AG09309 (cell line): ENCODE measurements at places on chromosomes 7 and 10.
A peak's percentile ranks its signal among the peaks of the same experiment; 100 is the strongest.

GRCh38 chr10:93746844-93747284 is 10.9 kb upstream of the LGI1 start:
- peak; percentile 86 for DNase-seq

DNA sequence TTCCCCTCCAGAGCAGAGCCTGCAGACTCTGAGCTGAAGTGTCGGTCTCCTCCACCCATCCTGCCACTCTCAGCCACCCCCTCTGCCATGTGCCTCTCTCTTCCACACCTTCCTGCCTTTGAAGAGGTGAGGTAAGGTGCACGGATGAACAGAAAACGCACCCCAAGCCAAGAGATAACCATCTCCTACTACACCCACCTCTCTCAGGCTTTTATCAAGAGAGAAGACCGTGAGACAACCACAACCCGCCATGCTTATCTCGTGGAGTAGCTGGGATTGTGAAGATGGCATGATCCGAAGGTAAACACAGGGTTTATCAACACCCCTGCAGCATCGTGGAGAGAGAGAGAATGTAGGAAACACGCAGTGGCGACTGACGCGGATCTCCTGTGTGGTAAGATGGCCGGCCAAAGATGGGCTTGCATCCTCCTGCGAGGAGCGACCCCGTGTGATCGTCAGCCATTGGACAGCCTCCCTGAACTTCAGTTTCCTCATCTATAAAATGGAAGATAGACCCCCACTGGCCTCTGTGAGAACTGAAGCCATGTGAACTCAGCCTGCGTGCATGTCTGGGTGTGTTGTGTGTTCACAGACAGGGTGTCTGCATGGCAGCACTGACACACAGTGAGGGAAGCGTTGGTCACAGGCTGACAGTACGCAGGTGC is 219.0 kb downstream of the DIP2C start:
- no peak for DNase-seq

DNA sequence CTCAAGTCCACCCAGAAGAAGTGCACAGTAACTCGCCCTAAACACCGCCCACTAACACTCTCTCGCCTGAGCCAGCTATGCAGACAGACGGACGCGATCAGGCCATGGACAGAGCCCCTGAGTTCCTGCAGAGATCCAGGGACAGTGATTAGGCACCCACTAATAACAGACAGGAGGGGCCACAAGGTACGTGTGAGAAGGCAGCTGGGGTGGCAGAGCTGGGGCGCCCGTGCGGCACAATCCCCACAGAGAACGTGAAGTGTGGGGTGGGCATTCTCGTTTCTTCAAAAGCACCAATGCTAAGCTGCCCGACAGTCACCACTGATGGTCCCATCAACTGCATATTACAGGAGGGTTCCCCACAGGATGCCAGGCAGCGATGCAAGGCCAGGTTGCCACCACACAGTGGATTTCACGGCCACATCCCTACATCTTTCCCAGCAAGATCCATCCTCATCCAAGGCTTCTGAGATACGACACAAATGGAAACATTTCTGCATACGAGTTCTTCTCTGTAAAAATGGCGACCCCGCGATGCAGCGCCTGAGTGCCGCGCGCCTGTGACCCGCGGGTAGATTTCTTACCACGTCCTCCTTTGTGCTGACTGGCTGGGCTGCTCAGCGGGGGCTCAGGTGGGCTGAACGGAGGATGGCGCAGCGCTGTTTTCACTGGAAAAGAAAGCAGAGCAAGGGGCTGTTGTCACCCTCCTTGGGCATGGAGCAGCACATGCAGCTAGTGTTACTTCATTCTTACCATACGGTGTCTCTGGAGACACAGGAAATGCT is 237.5 kb downstream of the TNS3 start:
- no peak for DNase-seq

DNA sequence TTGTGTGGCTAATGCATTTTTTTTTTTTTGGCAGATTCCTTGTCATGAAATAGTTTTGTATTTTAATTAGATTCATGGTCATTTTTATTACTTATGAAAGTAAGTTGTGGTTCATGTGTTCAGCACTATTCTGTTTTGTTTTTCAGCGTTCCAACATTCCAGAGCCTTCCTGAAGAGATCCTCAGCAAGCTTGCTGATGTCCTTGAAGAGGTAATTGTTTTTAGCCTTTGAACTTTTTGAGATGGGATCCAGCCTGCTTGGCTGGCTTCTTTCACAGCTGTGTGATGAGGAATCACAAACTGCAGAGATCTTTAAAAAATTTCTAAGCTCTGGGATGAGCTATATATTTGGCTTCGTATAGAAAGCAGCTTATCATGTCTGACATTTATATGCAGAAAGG is 208.0 kb upstream of the CSTF2T start:
- no peak for DNase-seq

GRCh38 chr7:70782796-70783195 is 349.1 kb upstream of the GALNT17 start:
- no peak for DNase-seq

DNA sequence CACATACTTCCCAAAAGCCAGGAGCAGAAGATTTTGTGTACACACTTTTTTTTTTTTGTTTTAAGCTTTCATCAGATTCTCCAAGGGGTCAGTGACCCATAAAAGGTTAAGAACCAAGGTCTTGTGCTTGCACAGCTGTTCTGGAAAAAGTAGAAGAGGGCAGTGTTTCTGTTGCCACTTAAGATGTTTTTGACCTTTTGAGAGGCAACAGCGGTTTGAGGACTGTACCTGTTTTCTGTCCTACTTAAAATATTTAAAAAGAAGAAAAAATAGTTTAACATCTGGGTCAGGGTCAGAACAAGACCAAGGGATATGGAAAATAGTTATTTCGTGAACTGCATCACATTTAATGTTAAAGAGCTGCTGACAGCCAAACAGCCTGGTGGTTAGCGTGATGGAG is 32.9 kb downstream of the AUTS2 start:
- no peak for DNase-seq
